ENCODE measurements at places on chromosomes 5 and 9. TPM values are rescaled to one million over a fixed set of nuclear protein-coding genes. Genes with fewer than 3 reads are reported as not detected.
A peak's percentile ranks its signal among the peaks of the same experiment; 100 is the strongest.

GRCh38 chr5:158877124-158877581 is 222.6 kb downstream of the EBF1 start:
- DNase-seq, result no peak
- peaks cover 96% of the 10 kb centered on the region for H3K4me1 ChIP-seq
- no peak overlapping the region for H3K4me3 ChIP-seq
- H3K27me3 ChIP-seq, result no peaks in the 10 kb centered on the region

The HSD17B3 gene
- total RNA-seq, result not detected

DNA sequence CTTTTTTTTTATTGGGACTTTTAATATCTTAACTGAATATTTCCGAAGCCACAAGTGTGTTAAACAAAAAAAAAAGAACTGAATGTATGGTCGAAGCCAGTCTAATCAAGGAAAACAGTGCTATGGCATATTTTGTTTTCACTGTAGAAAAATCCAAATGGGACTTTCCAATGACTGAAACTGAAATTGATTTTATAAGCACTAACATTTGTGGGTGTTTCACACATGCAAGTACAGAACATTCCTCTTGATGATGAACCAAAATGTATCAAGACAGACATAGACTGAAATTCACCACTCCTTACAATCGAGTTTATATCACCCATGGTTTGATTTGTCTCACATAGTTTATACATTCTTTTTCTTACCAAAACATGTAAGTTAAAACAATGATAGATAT is 1026.8 kb downstream of the CDH18 start:
- DNase-seq, result no peak
- no peaks in the 10 kb centered on the region for H3K27me3 ChIP-seq
- H3K4me3 ChIP-seq, result no peak overlapping the region
- H3K4me1 ChIP-seq, result no peaks in the 10 kb centered on the region

DNA sequence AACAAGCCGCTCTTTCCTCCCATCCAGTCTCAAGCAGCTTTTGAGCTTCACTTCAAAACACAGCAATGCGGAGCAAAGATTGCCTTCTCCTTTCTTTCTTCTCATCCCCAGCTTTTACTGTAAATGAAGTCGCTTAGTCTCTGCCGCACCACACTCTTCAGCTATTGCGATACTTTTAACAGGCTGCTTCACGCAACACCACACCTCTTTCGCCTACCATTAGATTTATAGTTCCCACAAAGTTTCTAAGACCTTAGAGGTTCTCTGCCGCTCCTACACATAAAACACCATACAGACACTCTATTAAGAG is 711 bp downstream of the PGGT1B start:
- H3K4me1 ChIP-seq, result peaks cover 26% of the 10 kb centered on the region
- H3K27me3 ChIP-seq, result no peaks in the 10 kb centered on the region
- H3K36me3 ChIP-seq, result no peaks in the 10 kb centered on the region
- no peak for DNase-seq

- no peak overlapping the region for H3K4me3 ChIP-seq
- no peak for DNase-seq
- no peak overlapping the region for H3K27ac ChIP-seq
- no peaks in the 10 kb centered on the region for H3K36me3 ChIP-seq
- no peaks in the 10 kb centered on the region for H3K27me3 ChIP-seq
Observed at GRCh38 chr9:113386571-113387393, 10.0 kb upstream of the HDHD3 start.

DNA sequence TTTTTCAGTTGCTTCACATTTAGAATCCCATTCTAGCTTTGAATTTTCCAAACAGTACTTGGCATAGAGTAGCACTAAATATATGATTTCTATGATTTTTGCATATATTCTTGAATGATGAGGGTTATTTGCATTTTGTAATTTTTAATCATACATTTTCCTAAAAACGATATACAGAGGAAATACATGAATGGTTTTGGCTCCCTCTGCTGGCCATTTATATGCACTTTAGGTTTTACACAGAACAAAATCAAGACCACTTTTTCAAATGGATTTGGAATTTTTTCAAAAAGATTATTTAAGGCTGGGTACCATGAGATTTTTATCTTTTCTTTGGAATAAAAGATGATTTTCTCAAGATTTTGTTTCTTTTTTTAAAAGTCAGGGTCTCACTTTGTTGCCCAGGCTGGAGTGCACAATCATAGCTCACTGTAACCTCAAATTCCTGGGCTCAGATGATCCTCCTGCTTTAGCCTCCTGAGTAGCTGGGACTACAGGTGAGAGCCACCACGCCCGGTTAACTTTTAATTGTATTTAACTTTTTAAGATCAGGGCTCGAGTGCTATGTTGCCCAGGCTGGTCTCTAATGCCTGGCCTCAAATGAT is 16.7 kb upstream of the COMMD10 start:
- no peaks in the 10 kb centered on the region for H3K36me3 ChIP-seq
- H3K4me3 ChIP-seq, result no peak overlapping the region
- no peak overlapping the region for H3K27ac ChIP-seq
- peak; percentile 74 for DNase-seq

DNA sequence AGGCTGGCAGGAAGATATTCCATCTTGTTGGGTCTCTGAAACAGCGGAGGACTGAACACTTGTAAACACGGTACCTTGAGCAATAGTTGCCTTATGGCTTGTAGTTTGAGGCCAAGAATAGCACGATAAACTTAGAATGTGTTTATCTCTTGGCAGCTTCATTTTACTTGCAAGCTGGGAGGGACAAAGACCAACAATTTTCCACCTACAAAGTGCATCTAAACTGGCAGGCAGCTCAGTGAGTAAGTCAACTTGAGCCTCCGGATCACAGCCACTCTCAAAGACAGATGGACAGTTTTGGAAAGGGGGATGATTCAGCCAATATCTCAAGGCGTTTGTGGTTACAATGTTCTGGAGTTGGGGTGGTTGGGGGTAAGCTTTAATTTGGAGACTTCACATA is 652.6 kb downstream of the CETN3 start:
- no peak overlapping the region for H3K27ac ChIP-seq
- H3K4me3 ChIP-seq, result no peak overlapping the region
- H3K4me1 ChIP-seq, result no peaks in the 10 kb centered on the region
- H3K27me3 ChIP-seq, result no peaks in the 10 kb centered on the region
